ENCODE measurements at places on chromosomes 7 and 10.

DNA sequence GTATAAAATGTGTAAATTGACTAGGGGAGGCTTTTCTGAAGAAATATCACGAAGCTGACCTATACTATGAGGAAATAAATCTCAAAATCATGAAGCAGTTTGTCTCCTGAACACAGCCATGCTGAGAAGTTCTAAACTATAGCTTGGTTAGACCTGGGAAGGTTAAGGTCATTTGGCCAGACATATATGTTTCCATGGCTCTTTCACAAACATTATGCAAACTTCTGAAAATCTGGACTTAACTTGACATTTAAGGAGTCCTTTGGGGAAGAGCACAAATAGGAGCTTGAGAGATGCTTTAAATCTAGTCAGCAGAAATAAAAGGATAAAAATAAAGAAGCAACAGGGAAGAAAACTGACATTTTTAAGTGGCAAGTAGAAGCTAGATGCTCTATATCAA, 115.9 kb upstream of the MEOX2 start:
- DNase-seq = no peak

GRCh38 chr7:19491371-19491770, 217.5 kb downstream of the POLR1F start:
- DNase-seq = no peak

- no peak for DNase-seq
Observed at GRCh38 chr10:17883621-17884020, 68.1 kb upstream of the SLC39A12 start.

DNA sequence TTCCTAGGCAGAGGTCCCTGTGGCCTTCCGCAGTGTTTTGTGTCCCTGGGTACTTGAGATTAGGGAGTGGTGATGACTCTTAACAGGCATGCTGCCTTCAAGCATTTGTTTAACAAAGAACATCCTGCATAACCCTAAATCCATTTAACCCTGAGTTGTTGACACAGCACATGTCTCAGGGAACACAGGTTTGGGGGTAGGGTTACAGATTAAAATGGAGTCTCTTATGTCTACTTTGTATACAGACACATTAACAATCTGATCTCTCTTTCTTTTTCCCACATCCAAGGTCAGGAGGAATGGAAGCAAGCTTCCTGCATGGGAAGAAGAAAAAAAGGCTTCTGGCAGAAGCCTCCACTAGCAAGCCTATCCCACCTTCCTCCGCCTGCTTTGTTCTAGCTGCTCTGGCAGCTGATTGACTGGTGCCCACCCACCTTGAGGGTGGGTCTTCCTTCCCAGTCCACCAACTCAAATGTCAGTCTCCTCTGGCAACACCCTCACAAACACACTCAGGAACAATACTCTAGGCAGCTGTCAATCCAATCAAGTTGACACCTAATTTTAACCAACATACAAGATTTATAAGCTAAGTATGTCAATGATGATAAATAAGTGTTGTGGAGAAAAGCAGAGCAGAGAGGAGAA, 176.5 kb upstream of the CCZ1B start:
- DNase-seq = no peak

DNA sequence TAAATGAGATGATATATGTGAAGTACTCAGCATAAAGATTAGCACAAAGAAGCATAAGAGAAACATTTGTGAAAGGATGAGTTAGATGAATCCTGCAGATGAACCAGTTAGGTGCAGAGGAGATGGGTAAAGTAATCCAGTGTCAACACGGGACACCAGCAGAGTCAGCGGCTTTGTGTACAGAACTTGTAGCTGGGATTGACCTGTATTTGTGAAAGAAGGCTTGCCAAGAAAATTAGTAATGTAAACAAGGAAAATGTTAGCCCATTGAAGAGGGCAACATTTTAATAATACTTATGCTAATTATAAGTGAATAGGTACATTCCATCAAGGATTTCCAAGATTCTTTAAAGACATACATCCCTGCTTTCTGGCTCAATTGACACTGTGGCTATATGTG, 255.7 kb downstream of the PTEN start:
- DNase-seq = no peak

- no peak for DNase-seq
Observed at GRCh38 chr7:26688936-26689506, 175.4 kb downstream of the SKAP2 start.

DNA sequence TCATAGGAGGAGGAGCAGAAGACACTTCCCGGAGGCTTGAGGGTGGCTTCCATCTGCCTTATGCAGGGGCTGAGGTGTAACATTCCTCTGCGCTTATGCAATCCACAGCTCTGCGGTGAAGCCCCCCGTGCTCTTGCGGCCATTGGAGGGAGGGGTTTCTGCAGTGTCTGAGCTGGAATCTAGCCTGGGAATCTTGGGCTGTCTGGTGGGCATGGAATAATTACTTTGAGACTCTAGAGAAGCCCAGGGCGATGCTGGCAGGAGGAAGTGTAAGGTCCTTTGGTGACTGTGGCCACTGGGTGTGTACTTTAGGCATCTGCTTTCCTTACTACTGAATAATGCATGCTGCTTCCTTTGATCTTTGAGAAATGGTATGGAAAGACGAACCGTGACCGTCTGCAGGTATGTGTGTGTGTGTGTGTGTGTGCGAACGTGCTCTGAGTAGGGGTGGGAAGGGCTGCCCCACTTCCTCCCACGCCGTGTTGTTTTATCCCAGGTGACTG, 181.0 kb downstream of the PRPF18 start:
- no peak for DNase-seq

GRCh38 chr7:44748948-44749731, 493 bp downstream of the ZMIZ2 start:
- no peak for DNase-seq

DNA sequence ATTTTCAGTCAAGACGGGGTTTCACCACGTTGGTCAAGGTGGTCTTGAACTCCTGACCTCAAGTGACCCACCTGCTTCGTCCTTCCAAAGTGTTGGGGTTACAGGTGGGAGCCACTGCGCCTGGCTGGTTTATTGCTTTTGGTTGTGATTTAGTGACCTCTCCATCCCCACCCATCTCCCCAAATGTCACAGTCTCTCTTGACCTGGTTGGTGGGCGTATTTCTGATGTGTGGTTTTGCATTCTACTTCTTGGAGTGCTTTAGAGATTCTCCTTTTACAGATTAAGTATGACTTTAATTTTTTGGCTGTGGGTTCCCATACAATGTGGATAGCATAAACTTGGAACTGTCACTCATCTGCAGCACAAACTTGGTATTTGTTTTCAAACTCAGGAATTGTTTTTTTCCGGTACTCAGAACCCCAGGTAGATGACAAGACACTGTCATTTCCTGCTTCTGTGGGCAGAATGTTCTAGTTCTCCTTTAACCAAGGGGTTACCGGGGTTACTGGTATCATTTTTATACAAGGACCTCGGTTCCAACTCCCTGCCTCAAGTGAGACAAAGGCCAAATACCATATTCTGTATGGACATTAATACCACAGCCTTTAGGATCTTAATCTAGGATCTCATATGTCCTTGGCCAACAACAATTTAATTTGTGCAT, 50.5 kb downstream of the MRC1 start:
- DNase-seq = no peak

GRCh38 chr7:158028971-158029370, 558.7 kb downstream of the PTPRN2 start:
- no peak for DNase-seq

- no peak for DNase-seq
Observed at GRCh38 chr10:11149807-11150141, 132.1 kb downstream of the CELF2 start.

DNA sequence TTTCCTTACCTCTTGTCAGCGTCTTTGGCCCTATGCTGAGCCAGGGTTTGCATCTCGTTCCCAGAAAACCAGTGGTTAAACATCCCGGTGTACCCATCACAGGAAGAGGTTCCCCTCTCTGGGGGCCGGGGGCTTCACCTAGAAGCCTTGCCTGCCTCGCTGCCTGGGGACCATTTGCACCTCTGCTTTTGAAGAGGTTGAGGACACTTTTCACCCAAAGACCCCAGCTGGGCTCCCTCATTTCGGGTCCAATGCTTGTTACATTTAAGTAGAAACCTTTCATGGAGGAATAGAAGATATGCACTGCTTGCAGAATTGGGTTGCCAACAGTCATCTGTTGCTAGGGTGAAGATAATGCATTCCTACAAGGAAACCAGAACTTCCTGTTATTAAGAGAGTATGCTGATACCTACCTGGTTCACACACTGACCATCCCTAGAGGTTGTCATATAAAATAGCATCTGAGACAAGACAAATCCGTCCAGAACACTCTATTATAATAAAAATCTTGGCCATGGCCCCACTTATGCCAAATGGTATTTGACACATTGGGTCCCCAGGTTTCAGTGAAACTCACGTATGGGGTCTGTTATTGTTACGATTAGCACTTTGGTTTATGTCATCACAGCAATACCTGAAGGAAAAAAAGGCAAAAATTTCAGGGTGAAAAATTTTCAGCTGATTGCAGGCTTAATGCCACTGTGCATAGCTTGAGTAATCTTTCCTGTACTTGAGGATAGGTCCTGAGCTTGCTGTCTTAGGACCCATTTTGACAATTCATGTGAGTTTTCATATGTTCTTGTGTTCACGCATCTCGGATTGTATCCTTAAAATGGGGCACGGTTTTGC, 917 bp downstream of the ZNF365 start:
- DNase-seq = peak; percentile 41

- no peak for DNase-seq
Observed at GRCh38 chr7:25002786-25003185, 22.8 kb upstream of the OSBPL3 start.

DNA sequence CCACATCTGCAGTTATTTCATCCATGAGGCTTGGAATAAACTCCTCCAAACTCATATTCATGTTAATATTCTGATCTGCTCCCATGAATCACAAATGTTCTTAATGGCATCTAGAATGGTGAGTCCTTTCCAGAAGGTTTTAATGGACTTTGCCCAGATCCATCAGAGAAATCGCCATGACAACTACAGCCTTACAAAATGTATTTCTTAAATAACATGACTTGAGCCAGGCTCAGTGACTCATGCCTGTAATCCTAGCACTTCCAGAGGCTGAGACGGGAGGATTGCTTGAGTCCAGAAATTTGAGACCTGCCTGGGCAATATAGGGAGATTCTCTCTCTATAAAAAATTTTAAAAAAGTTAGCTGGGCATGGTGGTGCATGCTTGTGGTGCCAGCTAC, 102.1 kb upstream of the TMEM168 start:
- DNase-seq = no peak

GRCh38 chr10:70803775-70804420, 11.8 kb upstream of the SGPL1 start:
- DNase-seq = no peak

GRCh38 chr7:81355911-81356310, 413.9 kb downstream of the HGF start:
- no peak for DNase-seq

- no peak for DNase-seq
Observed at GRCh38 chr10:131656431-131656841, 244.4 kb upstream of the PPP2R2D start.

- DNase-seq = no peak
Observed at GRCh38 chr10:101588879-101589278, 758 bp downstream of the DPCD start.

GRCh38 chr7:30977896-30978564, 14.3 kb downstream of the GHRHR start:
- DNase-seq = no peak

DNA sequence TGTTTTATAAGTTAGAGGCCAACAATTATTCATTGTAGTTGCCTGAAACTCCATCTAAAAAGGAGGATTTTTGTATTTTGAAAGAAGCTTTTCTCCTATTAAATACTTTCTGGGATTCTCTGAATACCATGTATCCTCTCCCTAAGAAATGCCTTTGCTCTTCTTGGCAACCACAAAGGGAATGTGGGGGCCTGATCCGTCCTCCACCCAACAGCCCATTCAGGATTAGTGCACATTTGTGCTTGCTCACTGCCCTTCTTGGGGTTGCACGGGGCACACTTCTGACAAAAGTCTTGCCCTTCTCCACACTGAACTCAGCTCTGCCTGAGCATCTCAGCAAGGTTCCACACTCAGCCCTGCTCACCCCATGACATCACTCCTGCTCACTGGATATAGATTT, 194.2 kb downstream of the SLC25A13 start:
- DNase-seq = no peak

DNA sequence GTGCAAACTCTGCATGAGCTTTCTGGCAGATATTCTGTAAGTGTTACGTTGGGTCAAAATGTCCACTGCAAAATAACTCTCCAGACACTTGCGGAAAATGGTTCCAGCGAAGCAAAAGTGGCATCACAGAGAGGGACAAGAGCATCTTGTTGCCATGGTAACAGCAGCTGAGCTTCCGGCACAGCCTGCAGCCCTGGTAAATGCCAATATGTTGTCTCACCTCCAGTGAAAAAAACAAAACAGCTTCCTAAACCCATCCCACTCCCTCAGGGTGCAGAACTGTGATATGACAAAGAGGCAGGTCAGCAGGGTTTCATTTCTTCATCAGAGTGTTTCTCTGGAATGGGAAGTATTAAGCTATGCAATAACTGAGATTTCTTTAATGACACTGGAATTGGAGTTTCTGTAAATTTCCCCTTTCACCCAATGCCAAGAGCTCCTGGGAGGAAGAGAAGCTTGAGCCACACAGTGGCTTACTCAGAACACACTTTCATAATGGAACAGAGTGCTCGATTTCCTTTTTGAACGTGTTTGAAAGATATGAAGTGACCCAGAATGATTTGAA, 65.6 kb downstream of the FOXI2 start:
- DNase-seq = no peak

GRCh38 chr7:27670676-27671075, 8.0 kb upstream of the HIBADH start:
- no peak for DNase-seq

DNA sequence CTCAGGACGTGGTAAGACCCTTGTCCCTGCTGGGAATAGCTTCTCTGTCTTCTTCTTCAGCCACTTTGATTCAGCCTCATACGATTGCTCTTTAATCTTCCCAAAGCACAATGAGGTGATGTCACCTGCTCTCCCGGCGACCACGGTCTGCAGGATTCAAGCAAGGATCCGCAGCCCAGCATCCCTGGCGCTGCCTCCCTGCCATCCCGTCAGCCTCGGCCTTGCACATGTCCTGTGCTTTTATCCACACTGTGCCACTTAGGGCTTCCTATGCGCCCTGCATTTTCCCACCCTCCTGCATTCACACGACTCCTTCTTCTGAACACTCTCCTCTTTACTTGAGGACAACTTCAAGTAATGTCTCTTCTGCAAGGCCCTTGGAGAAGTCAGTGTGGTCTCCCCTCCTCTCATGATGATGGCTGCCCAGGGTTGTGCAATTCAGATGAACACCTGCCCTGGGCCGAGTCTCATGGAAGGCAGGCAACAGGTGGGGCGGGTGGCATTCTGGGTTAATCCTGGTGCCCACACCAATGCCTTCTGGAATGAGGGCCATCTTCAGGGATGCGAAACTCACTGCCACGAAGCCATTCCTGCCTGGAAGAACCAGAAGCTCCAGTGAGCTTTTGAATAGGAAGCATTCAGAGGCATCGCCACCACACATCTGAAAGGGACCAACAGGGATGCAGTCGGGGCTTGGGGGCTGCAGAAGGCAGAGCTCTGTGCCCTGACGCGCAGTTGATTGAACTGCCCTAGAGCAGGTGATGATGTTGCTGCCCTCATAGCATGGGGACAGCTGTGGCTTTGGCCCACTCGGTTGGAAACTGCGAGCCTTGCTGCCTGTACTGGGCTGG, 287.5 kb downstream of the GLRX3 start:
- DNase-seq = no peak
